Substantia nigra (tissue), 51 donors: ENCODE measurements at places on chromosomes 5 and 9.

- no peak for DNase-seq
Measured at GRCh38 chr9:113634596-113635515, 171.3 kb downstream of the RGS3 start.

DNA sequence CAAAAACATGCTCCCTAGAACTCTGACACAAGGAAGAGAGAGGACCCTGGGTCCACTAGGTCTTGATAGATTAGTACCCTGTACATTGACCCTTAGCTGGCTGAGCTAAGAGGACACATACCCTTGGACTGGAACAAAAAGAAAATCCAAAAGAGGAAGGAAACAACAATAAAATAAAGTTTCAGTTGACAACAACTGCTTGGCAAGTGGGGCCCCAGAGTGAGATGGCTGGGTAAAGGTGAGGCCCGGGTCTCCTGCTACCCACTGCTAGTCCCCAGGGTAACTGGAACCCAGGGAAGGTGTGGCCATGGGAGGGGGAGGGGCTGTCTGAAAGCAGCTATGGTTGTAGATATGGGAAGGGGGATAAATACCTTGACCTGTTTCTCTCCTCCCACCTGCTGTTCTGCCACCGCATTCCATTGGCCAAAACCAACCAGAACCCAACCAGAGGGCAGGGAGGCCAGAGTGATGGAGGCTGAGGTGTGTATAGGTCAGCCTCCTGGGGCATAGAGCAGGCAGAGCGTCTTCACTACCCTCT, 11.7 kb downstream of the TAL2 start:
- DNase-seq = no peak

GRCh38 chr5:179763215-179763945, 30.4 kb upstream of the LTC4S start:
- DNase-seq = peak; percentile 45

GRCh38 chr9:13013991-13014883, 239.4 kb downstream of the LURAP1L start:
- no peak for DNase-seq

DNA sequence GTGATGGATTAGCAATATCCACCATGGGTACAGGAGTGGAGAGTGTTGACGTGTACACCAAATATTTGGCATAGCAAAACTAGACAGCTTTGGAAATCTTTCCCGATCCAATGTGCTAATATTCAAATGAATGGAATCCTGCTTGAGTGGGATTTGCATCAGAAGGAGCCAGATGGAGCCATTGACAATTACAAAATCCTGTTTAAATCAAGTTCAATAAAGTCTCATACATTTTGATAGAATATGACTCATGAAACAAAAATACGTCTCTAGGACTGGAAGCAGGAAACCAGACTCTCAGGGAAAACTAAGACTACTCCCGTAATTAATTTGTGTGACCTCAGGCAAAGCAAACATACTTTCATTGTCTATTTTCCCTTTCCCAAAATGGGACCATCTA, 13.0 kb downstream of the TNC start:
- DNase-seq = no peak

- DNase-seq = no peak
Measured at GRCh38 chr9:98888801-98889421, 54.8 kb upstream of the COL15A1 start.
